ENCODE measurements at places on chromosomes 11 and 22.
A peak's percentile ranks its signal among the peaks of the same experiment; 100 is the strongest.

GRCh38 chr11:102429691-102430090 lies 22.9 kb downstream of the TMEM123 start:
- DNase-seq, result no peak

- no peak for DNase-seq
Measured at GRCh38 chr22:26812731-26813130, 155.3 kb downstream of the MIAT start.

- no peak for DNase-seq
Measured at GRCh38 chr11:120633616-120634393, 122.3 kb downstream of the GRIK4 start.

DNA sequence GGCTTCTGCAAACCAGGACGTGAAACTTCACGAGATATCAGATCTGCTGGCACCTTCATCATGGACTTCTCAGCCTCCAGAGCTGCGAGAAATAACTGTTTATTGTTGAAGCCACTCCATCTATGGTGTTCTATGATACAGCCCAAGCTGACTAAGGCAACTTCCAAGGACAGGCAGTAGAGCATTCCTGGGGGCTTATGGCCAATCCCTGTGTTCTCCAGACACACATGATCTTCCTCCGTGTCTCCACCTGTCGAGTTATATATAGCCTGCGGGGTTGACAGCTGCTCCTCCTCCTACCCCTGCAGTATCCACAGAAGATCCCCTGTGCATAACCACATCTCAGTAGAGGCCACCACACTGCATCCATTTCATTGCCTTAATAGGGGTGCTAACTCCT lies 11.0 kb downstream of the TP53AIP1 start:
- DNase-seq, result no peak

- no peak for DNase-seq
Measured at GRCh38 chr11:75105462-75105925, 8.8 kb upstream of the OR2AT4 start.

GRCh38 chr11:3341298-3341697 lies 37.6 kb downstream of the ZNF195 start:
- DNase-seq, result peak; percentile 35

DNA sequence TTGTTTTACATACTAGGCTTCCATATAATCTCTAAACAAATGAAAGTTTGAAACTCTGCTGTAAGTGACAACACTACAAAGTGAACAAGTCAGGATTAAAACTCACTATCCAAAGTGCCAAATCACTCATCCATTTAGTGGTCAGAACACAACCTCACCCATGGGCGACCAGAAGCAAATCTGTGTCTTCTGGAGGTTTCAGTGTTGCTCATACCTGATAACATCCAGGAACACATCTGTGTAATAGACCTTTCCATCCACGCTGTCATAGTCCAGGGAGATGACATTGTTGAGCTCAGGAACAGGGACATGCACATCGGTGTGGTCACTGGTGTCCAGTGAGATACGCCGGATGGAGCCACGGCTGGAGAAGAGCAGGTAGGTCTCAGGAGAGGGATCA lies 28.5 kb upstream of the CKAP5 start:
- no peak for DNase-seq

GRCh38 chr11:14577835-14578529 lies 57.8 kb upstream of the PSMA1 start:
- no peak for DNase-seq

GRCh38 chr22:23267226-23268043 lies 87.1 kb downstream of the BCR start:
- DNase-seq, result no peak

- no peak for DNase-seq
Measured at GRCh38 chr11:65291613-65292012, 23.1 kb upstream of the CDC42EP2 start.

- DNase-seq, result no peak
Measured at GRCh38 chr11:116189408-116190170, 583.2 kb downstream of the BUD13 start.

DNA sequence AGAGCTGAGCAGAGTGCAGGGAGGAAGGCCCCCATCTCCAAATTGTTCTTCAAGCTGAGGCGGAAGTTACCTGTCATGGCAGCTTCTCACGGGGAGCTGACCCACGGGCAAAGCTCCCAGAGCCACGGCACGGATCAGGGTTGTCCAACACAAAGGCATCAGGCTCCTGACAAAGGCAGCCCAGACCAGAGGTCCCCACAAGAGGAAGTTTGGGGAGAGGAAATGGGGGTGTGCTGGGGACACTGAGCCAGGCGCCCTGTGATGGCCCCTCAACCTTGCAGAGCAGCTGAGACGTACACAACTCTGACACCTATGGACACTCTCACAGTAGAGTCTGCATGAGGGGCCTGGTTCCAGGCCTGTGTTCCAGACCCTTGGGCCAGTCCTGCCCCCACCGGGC lies 95.6 kb downstream of the CTTN start:
- DNase-seq, result no peak

DNA sequence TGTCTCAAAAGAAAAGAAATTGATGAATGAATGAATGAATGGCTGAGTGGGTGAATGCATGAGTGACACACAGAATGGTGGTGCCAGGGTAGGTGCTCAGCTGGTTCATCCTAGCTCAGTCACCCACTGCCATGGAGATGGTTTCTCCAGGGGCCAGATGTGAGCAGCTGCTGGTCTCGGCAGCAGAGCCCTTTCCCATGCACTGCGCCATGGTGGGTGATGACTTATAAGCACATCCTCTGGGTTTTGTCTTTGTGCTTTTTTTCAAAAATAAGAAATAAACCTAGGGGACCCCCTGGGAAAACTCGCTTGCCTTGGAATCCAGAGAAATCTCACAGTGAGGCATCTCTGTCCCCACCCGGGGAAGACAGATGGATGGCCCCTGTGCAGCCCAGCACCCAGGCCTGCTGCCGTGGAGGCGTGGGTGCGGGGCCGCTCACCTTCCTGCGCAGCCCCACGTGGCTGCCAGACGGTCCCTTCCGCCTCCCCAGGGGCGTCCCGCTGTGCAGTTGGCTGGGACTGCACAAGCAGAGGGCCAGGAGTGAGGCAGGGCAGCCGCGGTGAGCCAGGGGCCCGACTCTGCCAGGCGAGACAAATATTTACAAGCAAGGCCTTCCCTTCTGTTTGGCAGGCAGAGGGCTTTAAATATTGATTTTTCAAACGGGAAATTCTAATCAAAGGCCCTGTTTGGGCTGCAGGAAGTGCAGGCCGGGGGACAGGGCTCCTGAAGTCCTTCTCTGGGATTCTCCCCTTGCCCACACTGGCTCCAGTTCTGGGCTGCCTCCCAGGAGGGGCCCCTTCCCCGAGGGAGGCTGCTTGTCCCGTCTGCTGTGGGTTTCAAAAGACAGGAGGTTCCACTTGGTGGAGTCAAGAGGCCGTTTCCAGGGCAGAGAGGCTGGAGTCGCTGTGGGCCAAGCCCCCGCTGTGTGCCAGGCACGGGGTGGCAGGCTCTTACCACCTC lies 24.3 kb downstream of the MPPED1 start:
- DNase-seq, result no peak

GRCh38 chr11:86265194-86265593 lies 20.6 kb downstream of the EED start:
- DNase-seq, result no peak

GRCh38 chr22:21865041-21865440 lies 2.4 kb downstream of the MAPK1 start:
- DNase-seq, result no peak

DNA sequence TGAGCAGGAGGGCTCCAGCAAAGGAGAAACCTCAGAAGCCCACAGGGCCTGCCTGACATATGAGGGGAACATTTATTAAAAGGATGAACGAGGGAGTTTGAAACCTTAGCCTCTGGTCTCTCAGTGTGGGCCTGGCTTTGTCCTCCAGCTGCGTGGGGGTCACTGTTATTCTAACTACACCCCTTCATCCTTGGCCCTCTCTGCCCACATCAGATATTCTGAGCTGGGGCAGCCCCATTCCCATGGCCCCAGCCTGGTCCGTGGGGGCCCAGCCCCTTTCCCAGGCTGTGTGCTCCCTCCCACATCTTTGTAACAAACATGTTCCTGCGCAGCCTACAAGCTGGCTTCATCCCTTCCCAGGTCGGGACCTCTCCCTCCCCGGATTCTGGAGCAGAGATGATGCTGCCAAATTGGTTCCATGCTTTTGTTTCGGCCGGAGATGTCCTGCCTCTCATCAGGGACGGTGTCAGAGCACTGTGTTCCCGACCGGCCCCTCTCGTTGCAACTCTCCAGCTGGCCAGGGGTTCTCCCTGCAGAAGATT lies 4.0 kb downstream of the FXYD6 start:
- DNase-seq, result no peak

GRCh38 chr11:68448604-68449011 lies 11.9 kb upstream of the PPP6R3 start:
- DNase-seq, result no peak

GRCh38 chr11:120912504-120912903 lies 111.4 kb upstream of the TBCEL start:
- DNase-seq, result no peak

GRCh38 chr11:45022294-45023064 lies 71.8 kb upstream of the TP53I11 start:
- no peak for DNase-seq

GRCh38 chr11:35122308-35122707 lies 16.7 kb upstream of the CD44 start:
- DNase-seq, result no peak

GRCh38 chr11:108895579-108896480 lies 231.0 kb downstream of the DDX10 start:
- DNase-seq, result no peak

DNA sequence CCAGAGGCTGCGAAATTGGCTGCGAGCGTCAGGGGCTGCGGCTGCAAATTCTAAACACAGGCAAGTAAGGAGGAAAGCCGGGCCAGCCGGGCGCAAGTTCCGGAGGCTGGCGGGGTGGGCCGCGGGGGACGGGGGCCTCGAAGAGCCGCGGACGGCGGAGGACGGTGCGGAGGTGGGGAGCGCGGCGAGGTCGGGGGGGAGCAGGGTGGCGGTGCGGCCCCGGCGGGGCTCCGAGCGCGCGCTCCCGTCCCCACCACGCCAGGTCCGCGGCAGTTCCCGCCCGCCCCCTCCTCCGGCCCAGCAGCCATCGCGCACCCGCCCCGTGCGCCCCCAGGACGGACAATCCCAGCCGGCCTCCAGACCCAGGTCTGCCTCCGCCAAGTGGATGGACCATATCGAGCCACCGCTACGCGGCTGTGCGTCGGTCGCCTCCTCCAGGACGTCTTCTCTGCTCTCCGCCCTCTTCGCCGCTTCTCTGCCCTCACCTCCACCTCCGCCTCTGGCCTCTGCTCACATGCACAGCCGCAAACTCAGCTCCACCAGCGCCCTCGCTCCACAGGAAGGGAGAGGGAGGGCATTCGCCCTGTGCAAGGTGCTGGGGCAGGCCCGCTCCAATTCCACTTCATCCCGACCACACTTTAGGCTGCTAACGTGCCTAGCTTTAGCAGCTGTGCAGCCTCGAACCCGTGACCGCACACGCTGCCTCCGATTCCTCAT lies 7.2 kb downstream of the ELFN2 start:
- no peak for DNase-seq

DNA sequence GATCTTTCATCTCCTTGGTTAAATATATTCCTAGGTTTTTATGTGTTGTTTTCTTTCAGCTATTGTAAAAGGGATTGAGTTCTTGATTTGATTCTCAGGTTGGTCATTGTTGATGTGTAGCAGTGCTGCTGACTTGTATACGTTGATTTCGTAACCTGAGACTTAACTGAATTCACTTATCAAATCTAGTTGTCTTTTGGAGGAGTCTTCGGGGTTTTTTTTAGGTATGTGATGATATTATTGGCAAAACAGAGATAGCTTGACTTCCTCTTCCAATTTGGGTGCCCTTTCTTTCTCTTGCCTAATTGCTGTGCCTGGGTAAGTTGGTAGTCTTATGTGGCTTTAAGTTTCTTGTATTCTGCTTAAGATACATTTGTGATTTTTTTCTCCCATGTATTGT lies 52.8 kb downstream of the CBL start:
- no peak for DNase-seq

GRCh38 chr11:117554601-117555333 lies 227.1 kb downstream of the CEP164 start:
- no peak for DNase-seq

- DNase-seq, result peak; percentile 79
Measured at GRCh38 chr11:67613960-67614715, 7.4 kb downstream of the NDUFV1 start.

- no peak for DNase-seq
Measured at GRCh38 chr11:118740892-118741291, 50.1 kb downstream of the DDX6 start.

GRCh38 chr11:69203381-69203780 lies 47.6 kb downstream of the SMIM38 start:
- no peak for DNase-seq

- no peak for DNase-seq
Measured at GRCh38 chr22:19169947-19170318, 8.6 kb downstream of the SLC25A1 start.

GRCh38 chr11:103633068-103633788 lies 403.2 kb upstream of the DDI1 start:
- DNase-seq, result no peak

GRCh38 chr11:116339306-116340098 lies 433.3 kb downstream of the BUD13 start:
- DNase-seq, result no peak

DNA sequence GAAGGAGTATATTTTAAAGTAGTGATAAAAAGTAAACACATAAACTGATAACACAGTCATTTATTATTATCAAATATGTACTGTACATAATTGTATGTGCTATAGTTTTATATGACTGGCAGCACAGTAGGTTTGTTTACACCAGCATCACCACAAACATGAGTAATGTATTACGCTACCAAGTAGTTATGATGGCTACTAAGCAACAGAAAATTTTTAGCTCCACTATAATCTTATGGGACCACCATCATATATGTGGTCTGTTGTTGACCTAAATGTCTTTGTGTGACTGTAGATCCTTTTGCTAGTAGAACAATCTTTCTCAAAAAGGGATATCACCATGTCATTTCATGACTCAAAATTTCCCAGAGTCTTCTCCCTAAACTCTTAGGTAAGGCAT lies 93.5 kb downstream of the LARGE2 start:
- no peak for DNase-seq

- no peak for DNase-seq
Measured at GRCh38 chr11:123457187-123457770, 27.2 kb downstream of the GRAMD1B start.

DNA sequence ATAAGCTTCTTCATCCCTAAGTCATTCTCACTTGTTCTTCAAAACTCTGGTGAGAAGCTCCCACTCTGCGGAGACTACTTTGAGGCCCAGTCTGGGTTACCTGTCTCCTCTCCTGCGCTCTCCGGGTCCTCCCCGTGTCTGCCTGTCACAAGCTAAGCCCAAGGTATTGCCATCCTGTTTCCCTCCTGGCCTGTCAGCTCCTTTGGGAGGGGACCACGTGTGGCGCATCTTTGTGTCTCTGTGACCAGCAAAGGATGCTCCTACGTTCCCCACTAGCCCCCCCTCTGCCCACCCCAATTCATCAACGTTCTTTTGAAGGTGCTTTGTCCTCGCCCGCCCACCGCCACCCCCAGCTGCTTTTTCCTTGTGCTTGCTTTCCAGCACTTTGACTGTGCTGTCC lies 31.8 kb upstream of the FBLN1 start:
- no peak for DNase-seq

- no peak for DNase-seq
Measured at GRCh38 chr11:86798988-86799387, 1.4 kb upstream of the PRSS23 start.

Data from stimulated activated CD4-positive, alpha-beta T cell treated with anti-CD3 and anti-CD28 coated beads, Interleukin-2, amount 100 ng/mL, for 4 hours (primary cell).